ENCODE measurements at places on chromosomes 2 and 18. TPM values are rescaled to one million over a fixed set of nuclear protein-coding genes. Genes with fewer than 3 reads are reported as not detected.

DOK6 gene
- total RNA-seq, result 12.3 TPM

SEMA4F gene
- total RNA-seq, result 0.99 TPM

UGT1A4 gene
- total RNA-seq, result not detected

FLACC1 gene
- 0.46 TPM for total RNA-seq

SLC25A52 gene
- total RNA-seq, result not detected

All from motor neuron (in vitro differentiated cells).